ENCODE measurements at places on chromosomes 2 and 18.

- no peak for DNase-seq
Observed at GRCh38 chr2:101431486-101431885, 43.4 kb downstream of the RFX8 start.

DNA sequence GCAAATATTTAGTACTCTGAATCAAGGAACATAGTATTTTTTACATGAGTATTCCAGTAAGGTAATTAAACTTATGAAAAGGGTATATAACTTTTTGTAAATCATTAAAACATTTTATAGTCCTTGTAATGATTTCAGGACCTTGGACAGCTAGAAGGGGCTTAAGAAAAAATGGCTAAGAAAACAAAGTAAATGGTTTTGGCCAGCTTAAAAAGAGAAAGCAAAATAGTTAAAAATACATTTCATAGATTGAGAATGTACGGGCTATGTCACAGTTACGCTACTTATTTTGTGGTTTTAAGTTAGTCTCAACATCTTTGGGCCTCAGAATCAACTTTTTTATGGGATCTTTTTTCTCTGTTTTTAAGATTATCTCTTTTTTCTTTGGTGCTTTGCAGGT, 26.7 kb downstream of the POLI start:
- no peak for DNase-seq

DNA sequence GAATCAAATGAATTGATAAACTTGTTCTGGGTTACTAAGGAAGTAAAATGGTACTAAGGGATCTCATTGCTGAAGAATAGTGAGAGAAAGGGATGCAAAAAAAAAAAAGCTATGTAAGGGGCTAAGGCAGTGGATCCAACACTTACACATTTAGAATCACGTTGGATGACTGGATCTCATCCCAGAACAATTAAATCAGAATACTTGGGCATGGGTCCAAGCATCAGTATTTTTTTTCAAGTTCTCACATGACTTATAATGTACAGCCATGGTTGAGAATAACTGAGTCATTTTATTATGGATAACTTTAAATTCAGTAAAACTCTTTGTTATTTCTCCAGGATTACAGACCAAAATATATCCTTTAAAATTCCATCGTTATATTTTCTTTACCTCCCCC, 8.5 kb downstream of the DSC1 start:
- no peak for DNase-seq

GRCh38 chr2:213242653-213243052, 41.6 kb upstream of the SPAG16 start:
- no peak for DNase-seq

GRCh38 chr2:40300391-40300790, 151.5 kb downstream of the SLC8A1 start:
- DNase-seq = peak; percentile 3

DNA sequence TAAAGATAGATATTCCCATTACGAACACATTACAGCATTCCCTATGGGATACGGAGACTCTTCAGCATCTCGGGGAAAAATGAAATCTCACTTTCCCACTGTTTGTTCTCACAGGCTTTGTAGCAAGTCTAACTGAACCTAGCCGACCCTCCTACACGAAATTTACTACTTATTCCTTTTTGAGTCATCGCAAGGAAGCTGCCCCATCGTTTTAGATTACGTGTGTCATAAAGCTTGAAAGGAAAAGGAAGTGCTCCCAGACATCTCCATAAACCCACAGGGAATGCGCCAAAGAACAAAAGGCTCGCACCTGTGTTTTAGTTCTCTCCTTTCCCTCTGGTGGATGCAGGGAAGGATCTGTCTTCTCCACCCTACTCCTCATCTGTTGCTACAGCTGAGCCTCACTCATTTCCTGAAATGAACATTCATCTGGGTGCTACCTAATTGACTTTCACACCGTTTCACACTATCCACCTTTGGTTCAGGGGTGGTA, 76.2 kb upstream of the STK39 start:
- DNase-seq = no peak

DNA sequence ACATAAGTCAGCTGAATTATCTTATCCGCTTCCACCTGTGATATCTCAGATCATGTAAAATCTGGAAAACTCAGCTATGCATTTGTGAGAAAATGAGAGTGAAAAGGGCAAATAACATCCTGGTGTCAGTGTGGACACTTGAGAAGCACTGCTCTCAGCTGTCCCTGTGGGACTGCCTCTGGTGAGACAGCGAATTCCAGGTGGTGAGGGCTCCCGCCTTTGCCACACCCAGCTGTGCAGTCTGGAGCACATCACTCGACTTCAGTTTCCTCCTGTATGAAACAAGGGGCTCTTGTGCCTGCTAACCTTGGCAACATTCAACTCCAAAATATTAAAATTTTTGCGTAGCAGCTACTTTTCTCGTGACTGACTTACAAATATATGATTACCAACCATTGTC, 194.9 kb upstream of the BOD1L2 start:
- DNase-seq = peak; percentile 22

DNA sequence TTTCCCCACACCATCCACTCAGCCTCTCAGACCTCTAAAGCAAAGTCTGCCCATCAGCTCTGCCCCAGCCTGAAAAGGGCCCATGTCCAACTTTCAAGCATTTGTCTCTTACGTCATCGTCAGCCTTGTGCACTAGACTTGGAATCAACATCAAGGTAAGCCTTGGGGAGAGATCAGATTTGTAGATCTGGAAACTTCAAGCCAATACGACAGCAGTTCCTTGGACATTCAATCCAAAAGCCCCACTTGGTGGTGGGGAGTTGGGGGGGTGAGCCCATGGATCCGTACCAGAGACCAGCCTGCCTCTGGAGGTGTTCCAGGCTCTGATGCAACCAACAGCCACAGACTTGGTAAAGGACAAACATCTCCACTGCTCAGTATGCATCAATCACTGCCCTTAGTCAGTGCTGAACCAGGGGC, 206.8 kb upstream of the MEIS1 start:
- DNase-seq = no peak

- peak; percentile 1 for DNase-seq
Observed at GRCh38 chr2:226002438-226002837, 602.9 kb downstream of the NYAP2 start.

DNA sequence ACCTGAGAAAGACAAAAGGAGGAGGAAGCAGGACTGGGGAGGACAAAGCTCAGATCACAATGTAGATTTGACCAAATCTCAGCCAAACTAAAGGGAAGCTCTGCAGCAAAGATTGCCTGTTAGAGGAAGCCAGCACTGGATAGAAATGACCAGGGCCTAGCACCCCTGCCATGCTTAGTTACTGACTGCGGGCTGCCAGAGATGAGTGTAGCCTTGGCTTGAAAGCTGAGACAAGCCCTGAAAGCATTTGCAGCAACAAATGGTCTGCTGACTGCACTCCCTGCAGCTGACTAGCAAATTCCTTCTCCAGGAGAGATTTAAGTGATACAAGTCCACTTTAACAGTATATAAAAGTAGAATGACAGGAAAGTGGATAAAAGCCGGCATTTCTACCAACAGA, 140.9 kb upstream of the CRIM1 start:
- peak; percentile 11 for DNase-seq

- DNase-seq = peak; percentile 55
Observed at GRCh38 chr2:9163306-9164111, 43.1 kb upstream of the ASAP2 start.

GRCh38 chr2:221429741-221430491, 142.2 kb downstream of the EPHA4 start:
- no peak for DNase-seq
